Testis (tissue), 5 donors: ENCODE measurements at places on chromosomes 7 and 10. TPM values are rescaled to one million over a fixed set of nuclear protein-coding genes. Genes with fewer than 3 reads are reported as not detected.

DNA sequence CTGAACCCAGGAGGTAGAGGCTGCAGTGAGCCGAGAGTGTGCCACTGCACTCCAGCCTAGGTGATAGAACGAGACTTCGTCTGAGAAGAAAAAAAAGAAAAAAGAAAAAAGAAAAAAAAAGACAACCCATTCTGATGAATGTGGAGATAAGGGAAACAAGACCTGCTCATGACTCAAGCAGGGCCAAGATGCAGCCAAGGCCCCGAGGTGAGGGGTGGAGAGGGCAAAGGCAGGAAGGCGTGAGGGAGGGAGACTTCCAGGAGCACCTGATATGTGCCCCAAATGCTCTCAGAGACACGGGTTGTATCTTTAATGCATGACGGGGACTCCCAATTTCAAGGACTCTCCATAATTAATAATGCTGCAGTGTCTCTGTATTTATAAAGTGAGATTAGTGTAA is 134.6 kb downstream of the PIP4K2A start:
- no peaks in the 10 kb centered on the region for H3K36me3 ChIP-seq
- H3K27ac ChIP-seq, result no peak overlapping the region
- no peak for DNase-seq
- no peaks in the 10 kb centered on the region for H3K27me3 ChIP-seq
- H3K4me3 ChIP-seq, result no peak overlapping the region

- H3K36me3 ChIP-seq, result no peaks in the 10 kb centered on the region
- no peak overlapping the region for H3K4me3 ChIP-seq
- no peak for DNase-seq
These were observed 71.0 kb upstream of the NKX6-2 start for GRCh38 chr10:132856869-132857524.

DNA sequence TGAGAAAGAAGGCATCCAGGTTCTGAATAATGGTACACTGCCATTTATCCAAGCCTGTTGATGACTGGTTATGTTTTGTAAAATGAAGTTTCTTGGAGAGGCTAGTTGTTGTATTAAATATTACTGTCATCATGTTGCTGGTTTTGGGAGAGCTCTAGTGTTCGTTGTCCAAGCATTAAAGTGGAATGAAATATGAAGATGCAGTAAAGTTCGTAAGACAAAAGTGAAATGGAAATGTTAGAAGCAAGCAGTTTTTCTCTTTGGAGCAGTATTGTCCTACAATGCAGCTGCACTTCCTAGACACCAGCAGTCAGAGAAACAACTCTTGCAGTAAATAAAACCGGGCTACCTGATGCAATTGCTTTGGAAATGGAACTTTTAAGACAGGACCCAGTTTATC is 156.8 kb upstream of the FZD1 start:
- no peak overlapping the region for H3K4me3 ChIP-seq
- H3K36me3 ChIP-seq, result no peaks in the 10 kb centered on the region
- no peaks in the 10 kb centered on the region for H3K4me1 ChIP-seq
- DNase-seq, result no peak
- H3K27ac ChIP-seq, result no peak overlapping the region
- H3K27me3 ChIP-seq, result no peaks in the 10 kb centered on the region

DNA sequence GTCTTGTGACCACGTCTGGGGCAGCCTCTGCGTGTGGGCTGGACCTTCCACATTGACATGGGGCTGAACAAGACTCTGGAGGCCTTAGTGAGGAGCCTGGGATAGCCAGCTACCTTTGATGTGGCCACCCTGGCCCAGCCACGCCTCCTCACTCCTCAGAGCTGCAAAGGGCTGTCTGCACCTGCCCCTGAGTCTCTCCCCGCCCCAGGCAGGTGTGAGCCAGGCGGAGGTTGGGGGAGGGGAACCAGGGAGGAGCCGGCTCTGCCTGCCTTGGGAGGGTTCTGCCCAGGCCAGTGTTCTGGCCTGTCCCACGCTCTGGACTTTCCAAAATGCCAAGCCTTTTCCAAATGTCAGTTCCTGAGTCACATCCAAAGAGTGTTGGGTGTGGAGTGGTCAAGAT is 72.2 kb downstream of the GTF2IRD1 start:
- H3K4me3 ChIP-seq, result no peak overlapping the region
- no peaks in the 10 kb centered on the region for H3K36me3 ChIP-seq
- H3K27ac ChIP-seq, result no peak overlapping the region

DNA sequence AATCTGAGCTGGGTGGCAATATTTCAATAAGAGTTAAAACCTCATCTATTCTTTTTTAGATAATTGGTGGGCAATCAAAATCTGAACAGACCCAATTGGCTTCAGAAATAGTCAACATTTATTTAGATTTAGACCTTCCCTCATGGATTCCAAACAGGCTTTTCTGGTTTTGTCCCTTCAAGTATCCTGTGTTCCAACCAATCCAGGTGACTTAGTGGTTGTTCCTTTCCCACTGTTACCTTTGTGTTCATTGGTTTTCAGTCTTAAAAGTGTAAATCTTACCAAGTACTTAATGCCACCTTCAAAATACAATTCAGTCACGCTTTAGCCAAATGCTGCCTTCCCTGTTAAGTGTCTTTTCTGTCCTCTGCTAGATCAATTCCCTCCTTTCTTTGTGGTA is 85.9 kb downstream of the AHR start:
- H3K27me3 ChIP-seq, result no peaks in the 10 kb centered on the region
- no peak overlapping the region for H3K27ac ChIP-seq
- H3K4me1 ChIP-seq, result peaks cover 4% of the 10 kb centered on the region
- H3K36me3 ChIP-seq, result no peaks in the 10 kb centered on the region
- no peak for DNase-seq
- H3K4me3 ChIP-seq, result no peak overlapping the region

GRCh38 chr7:100895956-100896731 is 456 bp upstream of the ACHE start:
- H3K27ac ChIP-seq, result no peak overlapping the region
- peak; percentile 64 for DNase-seq
- no peaks in the 10 kb centered on the region for H3K27me3 ChIP-seq

DNA sequence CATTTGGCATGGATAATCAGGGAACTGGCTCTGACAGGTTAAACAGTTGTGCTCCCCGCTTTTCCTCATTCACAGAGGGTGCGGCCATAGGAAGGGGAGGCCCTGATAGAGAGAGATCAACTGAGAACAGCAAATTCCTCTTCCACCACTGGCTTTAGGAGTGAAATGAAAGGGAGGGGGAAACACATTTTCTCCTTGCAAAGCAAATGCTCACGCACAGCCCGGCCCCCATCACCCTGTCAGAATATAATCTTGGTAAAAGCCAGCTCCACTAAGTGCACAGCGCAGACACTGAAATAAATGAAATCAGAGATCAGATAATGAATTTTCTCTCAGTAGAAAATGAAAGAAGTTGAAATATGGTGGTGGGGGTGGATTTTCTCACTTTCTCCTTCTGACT is 187.2 kb downstream of the GLI3 start:
- no peaks in the 10 kb centered on the region for H3K27me3 ChIP-seq
- no peak for DNase-seq
- H3K36me3 ChIP-seq, result no peaks in the 10 kb centered on the region
- no peak overlapping the region for H3K27ac ChIP-seq

GRCh38 chr7:24576171-24577025 is 3.1 kb downstream of the PALS2 start:
- peaks cover 7% of the 10 kb centered on the region for H3K4me1 ChIP-seq
- H3K27ac ChIP-seq, result no peak overlapping the region
- DNase-seq, result peak; percentile 29
- H3K4me3 ChIP-seq, result no peak overlapping the region

GRCh38 chr10:78365694-78366093 is 332.0 kb downstream of the RPS24 start:
- H3K36me3 ChIP-seq, result no peaks in the 10 kb centered on the region
- H3K27me3 ChIP-seq, result no peaks in the 10 kb centered on the region
- H3K27ac ChIP-seq, result no peak overlapping the region
- H3K4me3 ChIP-seq, result no peak overlapping the region
- no peak for DNase-seq

DNA sequence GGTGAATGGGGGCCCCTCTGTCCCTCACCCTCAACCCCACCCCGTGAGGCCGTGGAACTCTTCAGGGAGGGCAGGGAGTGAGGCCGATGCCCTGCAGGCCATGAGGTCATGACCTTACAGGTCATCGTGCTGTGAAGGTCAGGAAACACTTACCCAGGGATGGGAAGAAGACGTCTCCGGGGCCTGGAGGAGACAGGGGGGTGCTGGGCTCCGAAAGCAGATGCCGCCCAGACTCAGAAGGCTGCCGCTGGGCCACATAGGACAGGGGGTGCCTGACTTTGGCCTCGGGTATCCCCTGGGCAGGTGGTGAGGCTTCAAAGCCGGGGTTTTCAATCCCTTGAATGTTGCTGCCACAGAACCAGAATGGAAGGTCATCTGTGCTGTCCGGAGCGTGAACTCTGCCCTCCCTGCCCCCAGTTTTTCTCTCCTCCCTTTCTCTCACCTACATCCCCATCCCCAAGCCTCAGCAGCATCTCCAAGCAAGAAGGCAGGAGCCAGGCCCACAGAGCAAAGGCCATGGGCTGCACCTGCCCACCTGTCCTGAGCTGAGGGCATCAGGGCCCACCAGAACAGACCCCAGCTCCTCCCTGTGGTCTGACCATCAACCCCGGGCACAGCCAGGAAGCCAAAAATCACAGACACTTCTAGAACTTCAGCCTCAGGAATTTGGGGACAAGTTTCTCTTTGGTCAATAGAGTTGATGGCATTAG is 21.6 kb downstream of the VSIR start:
- H3K27ac ChIP-seq, result no peak overlapping the region
- H3K4me1 ChIP-seq, result peaks cover 25% of the 10 kb centered on the region
- no peak for DNase-seq
- H3K4me3 ChIP-seq, result no peak overlapping the region

DNA sequence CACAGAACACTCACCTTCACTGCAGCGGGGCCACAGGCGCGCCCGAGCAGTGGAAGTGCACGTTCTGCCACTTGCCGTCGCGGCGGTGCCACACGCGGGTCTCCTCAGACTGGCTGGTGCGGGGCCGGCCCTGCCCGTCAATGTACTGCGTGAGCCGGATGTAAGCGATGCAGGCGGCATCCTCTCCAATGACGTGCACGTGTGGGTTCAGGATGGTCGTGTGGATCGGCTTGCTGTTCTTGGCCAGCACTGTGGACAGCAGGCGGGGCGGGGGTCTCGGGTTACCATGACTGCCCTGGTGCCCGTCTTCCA is 19.2 kb downstream of the YKT6 start:
- no peak for DNase-seq
- H3K36me3 ChIP-seq, result no peaks in the 10 kb centered on the region
- no peak overlapping the region for H3K27ac ChIP-seq
- H3K4me3 ChIP-seq, result no peak overlapping the region
- H3K4me1 ChIP-seq, result no peaks in the 10 kb centered on the region
- no peaks in the 10 kb centered on the region for H3K27me3 ChIP-seq

DNA sequence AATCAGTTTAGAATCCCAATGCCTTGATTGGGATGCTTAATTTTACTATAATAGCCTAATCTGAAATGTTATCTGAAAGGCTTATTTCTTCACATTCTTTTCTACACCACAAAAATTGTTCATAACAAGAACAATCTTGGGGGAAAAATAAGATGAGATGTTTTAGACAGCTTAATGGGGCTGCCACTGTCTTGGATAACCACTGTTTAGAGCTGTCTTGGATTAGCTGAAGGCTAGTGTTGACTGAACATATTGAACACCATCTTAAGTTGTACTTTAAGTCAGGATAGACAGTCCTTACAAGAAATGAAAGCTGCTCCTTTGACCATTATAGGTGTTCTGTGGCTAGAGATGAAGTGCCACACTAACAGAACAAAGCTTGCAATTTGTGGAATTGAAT is 501.3 kb downstream of the GFRA1 start:
- no peak overlapping the region for H3K4me3 ChIP-seq
- H3K36me3 ChIP-seq, result no peaks in the 10 kb centered on the region
- DNase-seq, result no peak
- H3K27ac ChIP-seq, result no peak overlapping the region
- no peaks in the 10 kb centered on the region for H3K27me3 ChIP-seq

DNA sequence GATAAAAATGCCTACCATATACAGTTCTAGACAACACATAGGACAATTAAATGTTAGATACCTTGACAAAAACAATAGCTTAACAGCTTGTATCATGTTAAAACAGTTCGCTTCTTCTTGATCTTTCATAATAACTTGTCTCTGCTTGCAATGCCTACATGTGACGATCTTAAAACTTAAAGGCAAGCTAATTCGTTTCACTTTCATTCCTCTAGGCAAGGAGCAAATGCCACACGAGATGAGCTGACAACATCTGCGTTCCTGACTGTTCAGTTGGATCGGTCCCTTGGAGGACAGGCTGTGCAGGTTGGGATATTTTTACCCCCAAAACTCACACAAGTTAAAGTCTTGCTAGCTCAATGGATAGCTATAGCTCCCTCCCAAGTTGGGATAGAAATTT is 51.6 kb upstream of the ARL4A start:
- no peaks in the 10 kb centered on the region for H3K4me1 ChIP-seq
- H3K27me3 ChIP-seq, result no peaks in the 10 kb centered on the region
- no peak overlapping the region for H3K4me3 ChIP-seq
- no peak for DNase-seq
- H3K27ac ChIP-seq, result no peak overlapping the region

- H3K27me3 ChIP-seq, result no peaks in the 10 kb centered on the region
- no peak overlapping the region for H3K27ac ChIP-seq
- peak; percentile 14 for DNase-seq
- no peaks in the 10 kb centered on the region for H3K4me1 ChIP-seq
These were observed 185.1 kb upstream of the NOBOX start for GRCh38 chr7:144588559-144589051.

- no peak for DNase-seq
- H3K27me3 ChIP-seq, result no peaks in the 10 kb centered on the region
- peak overlapping the region; percentile 90 for H3K27ac ChIP-seq
- H3K4me1 ChIP-seq, result peaks cover 27% of the 10 kb centered on the region
These were observed 4.0 kb downstream of the CALD1 start for GRCh38 chr7:134783294-134784069.

GRCh38 chr7:40701836-40702551 is 567.2 kb downstream of the SUGCT start:
- no peak overlapping the region for H3K27ac ChIP-seq
- H3K4me1 ChIP-seq, result no peaks in the 10 kb centered on the region
- no peak for DNase-seq
- H3K4me3 ChIP-seq, result no peak overlapping the region
- no peaks in the 10 kb centered on the region for H3K27me3 ChIP-seq
- no peaks in the 10 kb centered on the region for H3K36me3 ChIP-seq

- H3K27me3 ChIP-seq, result no peaks in the 10 kb centered on the region
- no peaks in the 10 kb centered on the region for H3K36me3 ChIP-seq
- no peak overlapping the region for H3K4me3 ChIP-seq
- H3K4me1 ChIP-seq, result peaks cover 9% of the 10 kb centered on the region
- H3K27ac ChIP-seq, result no peak overlapping the region
These were observed 4.3 kb downstream of the ZNF3 start for GRCh38 chr7:100077205-100077604.

Gene ZNF117
- total RNA-seq, result 45.7 TPM

Gene SUGCT
- 7.1 TPM for total RNA-seq

Gene TTYH3
- 69.9 TPM for total RNA-seq

Gene ZNF735
- total RNA-seq, result 0.31 TPM

Gene CRYGN
- total RNA-seq, result 1.7 TPM

Gene ZKSCAN1
- 71.3 TPM for total RNA-seq

Gene RELN
- 5.8 TPM for total RNA-seq
